ENCODE measurements at places on chromosomes 7 and 10.

DNA sequence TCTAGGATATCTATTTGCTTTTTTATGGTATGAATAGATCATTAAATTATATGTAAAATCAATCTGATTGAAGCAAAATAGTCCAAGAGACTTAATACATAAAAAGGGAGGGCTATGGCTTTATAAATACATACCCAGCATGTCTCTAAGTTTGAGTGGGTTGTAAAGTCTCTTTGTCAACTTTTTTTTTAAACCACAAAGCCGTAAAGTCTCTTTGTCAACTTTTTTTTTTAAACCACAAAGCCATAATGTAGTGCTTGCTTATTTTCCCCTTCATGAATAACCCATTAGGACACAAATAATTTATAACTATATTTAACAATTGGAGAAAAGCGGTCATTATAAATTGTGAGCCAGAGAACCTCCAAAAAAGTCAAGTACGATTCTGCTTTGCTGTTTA is 5.7 kb downstream of the HECTD2 start:
- peak; percentile 26 for DNase-seq

- peak; percentile 70 for DNase-seq
Observed at GRCh38 chr7:74187915-74188675, 13.9 kb downstream of the EIF4H start.

- no peak for DNase-seq
Observed at GRCh38 chr7:65397730-65398142, 24.1 kb downstream of the ZNF92 start.

- peak; percentile 73 for DNase-seq
Observed at GRCh38 chr10:96588616-96589419, 2.0 kb upstream of the TM9SF3 start.

DNA sequence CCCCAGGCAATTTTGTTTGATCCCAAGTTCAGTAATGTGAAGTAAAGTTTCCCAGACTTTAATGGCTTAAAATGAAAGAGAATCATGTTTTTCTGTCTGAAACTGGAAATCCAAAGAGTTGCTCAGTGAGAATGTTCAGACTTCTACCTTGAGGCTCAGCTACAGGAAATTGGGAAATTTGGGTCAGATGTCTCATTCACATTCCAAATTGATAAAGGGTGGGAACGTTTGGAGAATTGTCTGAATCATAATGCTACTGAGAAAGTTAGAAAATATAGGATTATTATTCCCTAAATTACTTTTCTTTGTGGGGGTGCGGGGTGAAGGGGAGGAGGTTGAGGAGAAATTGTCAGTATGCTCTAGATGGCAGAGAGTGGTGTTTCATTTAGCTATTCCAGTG is 773.9 kb downstream of the LRMDA start:
- peak; percentile 67 for DNase-seq

- no peak for DNase-seq
Observed at GRCh38 chr7:150956395-150957132, 21.6 kb downstream of the KCNH2 start.

DNA sequence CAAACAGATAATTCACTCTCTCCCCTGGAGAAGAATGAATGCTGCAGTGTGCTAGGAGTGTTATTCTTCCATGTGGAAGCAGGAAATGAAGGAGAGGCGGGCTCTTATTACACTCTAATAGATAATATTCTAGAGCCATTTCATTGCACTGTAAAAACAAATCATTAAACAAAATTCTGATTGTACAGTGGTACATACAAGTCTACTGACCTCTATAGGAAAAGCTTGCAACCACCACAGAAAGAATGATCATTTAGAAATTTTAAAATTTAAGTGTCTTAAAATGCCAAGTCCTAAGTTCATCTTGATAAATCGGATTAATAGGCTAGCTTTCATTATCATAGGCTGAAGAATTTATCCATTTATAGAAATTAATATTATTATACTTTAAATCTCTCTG is 960.3 kb upstream of the LRRN3 start:
- DNase-seq, result no peak

DNA sequence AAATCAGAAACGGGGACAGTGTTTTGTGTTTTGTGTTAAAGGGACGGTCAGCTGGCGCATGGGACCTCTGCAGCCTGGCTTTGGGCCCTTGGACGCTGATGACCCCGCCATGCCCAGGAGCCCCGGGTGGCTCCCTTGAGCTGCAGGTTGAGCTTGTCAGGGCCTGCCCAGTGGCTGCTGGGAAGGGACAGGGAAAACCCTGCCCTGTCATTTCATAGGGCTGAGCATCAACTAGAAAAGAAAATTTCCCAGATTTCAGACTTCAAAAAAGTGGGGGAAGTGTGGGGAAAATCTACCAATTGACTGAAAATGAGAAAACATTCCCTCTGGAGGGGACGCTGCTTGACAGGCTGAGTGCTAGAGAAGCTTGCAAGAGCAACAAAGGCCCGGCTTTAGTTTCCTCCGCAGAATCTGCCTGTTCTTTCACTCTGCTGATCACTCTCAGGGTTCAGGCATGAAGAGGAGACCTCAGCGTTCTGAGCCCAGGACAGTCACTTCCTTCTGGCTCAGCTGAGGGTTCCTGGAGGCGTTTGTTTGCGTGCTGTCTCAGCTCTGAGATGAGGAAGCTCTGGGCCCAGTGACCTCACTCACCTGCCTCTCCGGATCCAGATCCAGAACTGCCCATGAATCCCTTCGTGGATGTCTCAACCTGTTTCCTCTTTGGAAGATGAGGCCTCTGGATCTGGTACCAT is 18.6 kb upstream of the DNAJB6 start:
- DNase-seq, result peak; percentile 42

GRCh38 chr10:128779416-128779815 is 653.2 kb upstream of the MKI67 start:
- DNase-seq, result peak; percentile 20

GRCh38 chr10:121713486-121713885 is 115.2 kb upstream of the FGFR2 start:
- DNase-seq, result no peak

- DNase-seq, result peak; percentile 31
Observed at GRCh38 chr7:13288516-13288915, 601.1 kb downstream of the ARL4A start.

GRCh38 chr10:72637398-72637857 is 11.5 kb upstream of the MICU1 start:
- DNase-seq, result peak; percentile 78

- DNase-seq, result peak; percentile 57
Observed at GRCh38 chr7:84722086-84722485, 464.8 kb downstream of the SEMA3D start.

GRCh38 chr7:82757-83155 is 109.6 kb upstream of the FAM20C start:
- DNase-seq, result no peak

- no peak for DNase-seq
Observed at GRCh38 chr10:119292968-119293760, 85.8 kb downstream of the GRK5 start.

- no peak for DNase-seq
Observed at GRCh38 chr10:20300735-20301134, 484.5 kb downstream of the PLXDC2 start.

DNA sequence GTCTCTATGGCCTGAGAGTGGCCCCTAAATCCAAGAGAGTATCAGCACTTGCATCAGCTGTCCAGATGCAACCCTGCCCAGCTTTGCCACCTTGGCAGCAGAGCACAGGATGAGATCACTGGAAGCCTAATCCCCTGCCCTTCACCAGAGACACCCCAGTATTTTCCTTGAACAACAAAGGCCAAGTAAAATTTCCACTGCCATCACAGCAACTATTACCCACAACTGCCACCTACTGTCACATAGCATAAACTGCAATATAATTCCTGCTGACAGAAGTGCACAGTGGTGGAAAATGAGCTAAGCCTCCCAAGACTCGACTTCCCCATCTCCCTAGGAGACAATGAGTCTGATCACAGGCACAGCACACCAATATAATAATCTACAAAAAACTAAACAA is 462.8 kb upstream of the ZWINT start:
- DNase-seq, result no peak

DNA sequence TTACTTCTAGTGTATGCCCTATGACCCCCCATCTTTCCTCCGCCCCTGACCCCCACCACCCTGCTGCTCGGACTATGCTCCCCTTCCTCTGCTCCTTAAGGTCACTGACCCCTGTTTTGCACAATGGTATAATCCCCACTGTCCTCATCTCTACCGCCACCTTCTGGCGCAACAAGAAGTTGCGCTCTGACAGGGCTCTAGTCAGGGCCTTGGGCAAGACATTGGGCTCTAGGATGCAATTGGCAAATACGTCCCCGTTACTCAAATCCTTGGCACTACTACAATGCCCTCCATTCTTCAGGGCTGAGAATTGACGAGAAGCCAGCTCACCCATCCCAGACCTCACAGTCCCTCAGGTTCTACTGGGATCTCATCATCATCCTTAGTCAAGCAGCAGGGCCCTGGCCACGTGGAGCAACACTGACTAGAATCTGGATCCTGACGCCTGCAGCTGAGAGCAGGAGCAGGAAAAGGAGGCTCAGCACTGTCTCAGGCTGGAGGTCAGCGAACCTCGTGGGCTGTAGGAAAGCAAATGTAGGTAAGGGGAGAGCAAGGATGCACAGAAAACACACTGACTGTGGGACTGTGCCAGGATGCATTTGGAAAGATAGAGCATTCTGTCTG is 10.6 kb downstream of the LRIT2 start:
- DNase-seq, result no peak

GRCh38 chr10:86709396-86710185 is 41.3 kb downstream of the LDB3 start:
- no peak for DNase-seq

DNA sequence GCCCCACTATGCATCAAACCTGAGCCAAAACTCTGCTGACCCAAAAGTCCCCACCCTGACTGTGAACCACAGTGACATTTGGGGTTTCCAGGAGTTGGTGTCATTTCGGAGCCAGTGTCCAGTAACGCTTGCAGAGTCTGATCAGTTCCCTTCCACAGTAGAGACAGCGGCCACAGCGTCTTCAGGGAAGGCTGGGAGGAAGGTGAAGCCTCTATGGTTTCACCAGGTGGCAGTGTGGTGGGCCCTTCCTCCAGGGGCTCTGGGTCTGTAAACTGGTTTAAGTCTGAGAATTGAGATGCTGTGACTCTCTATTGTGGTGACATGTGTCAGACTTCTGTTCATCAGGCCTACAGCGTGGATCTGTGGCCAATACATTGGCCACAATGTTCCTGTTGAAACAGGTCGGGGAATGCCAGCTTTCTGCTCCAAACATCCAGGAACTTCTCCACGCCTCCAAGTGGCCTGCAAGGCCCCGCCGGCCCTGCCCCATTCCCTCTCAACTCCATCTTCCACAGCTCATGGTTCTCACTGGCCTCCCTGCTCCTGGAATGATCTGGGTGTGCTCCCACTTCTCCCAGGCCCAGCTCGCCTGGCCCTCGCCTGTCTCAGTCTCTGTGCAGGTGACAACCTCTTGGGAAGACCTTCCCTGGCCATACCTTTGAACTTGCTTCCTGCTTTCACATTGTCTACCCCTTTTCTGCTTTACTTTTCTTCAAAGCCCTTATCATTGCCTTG is 124.5 kb upstream of the FAM20C start:
- DNase-seq, result no peak

DNA sequence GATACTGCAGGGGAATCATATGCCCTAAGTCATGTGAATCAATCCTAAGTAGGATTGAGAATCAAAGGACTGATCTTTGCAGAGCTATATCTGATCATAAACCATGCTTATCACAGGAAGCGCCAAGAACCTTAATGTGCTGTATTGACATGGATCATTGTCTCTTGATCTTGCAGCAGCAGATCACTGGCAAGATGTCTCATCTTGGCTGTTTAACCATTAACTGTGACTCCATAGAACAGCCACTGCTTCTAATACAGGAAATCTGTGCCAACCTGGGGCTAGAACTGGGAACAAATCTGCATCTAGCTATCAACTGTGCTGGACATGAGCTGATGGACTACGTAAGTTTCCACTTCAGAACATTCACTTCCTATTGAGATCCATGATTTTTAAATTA is 21.6 kb downstream of the ENO4 start:
- DNase-seq, result no peak

DNA sequence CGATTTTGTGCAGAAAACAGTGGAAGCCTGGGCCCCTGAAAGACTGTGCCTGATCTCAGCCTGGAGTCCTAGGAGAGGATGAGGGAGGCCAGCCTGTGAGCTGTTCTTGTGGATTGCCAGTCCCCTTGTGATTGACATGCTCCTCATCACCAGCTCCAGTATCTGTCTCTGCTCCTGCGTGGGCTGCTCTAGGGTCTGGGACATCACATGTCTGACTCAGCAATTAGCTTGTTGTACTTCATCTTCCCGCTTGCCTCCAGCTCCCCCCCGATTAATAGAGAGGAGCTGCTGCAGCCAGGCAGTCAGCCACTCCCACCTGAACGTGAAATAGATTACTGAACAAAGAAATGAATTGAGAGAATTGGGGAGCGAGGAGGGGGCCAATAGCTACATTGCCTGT is 99.6 kb upstream of the TBX20 start:
- DNase-seq, result no peak

DNA sequence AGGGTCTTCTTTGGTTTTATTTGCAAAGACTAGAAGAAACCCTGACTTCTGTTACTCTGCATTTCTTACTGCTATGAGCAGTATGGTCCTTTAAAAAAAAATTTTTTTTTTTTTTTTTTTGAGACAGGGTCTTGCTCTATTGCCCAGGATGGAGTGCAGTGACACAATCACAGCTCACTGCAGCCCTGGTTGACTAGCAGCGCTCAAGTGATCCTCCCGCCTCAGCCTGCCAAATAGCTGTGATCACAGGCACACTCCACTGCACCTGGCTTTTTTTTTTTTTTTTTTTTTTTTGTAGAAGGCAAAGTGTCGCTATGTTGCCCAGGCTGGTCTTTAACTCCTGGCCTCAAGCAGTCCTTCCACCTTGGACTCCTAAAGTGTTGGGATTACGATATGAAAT is 17.4 kb downstream of the CNNM2 start:
- DNase-seq, result no peak

DNA sequence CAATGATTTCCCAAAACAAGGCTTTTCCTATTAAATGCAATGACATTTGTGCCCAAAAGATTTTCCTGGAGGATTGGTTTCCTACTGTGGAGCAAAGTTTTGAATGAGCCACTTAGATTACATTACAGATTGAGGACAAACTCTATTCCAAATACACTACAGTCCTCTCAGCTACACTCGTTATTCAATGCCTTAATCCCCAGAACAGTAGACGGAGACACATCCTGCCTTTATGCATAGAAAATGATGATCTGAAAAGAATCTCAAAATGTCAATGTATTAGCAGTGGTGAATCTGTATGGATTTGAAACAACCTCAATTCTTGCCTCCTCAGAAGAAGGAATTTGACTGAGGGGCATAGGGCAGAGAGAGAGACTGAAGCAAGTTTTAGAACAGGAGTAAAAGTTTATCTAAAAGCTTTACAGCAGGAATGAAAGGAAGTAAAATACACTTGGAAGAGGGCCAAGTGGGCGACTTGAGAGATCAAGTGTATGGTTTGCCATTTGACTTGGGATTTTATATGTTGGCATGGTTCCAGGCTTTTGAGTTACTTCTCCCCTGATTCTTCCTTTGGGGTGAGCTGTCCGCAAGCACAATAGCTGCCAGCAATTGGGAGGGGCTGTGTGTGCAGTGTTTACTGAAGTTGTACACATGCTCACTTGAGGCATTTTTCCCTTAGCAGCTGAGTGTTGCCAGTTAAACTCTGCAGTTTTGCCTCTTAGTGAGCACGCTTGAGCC is 891.9 kb upstream of the MBL2 start:
- no peak for DNase-seq
